RPMI8226 (cell line): ENCODE measurements at places on chromosomes 11 and 22.
A peak's percentile ranks its signal among the peaks of the same experiment; 100 is the strongest.

DNA sequence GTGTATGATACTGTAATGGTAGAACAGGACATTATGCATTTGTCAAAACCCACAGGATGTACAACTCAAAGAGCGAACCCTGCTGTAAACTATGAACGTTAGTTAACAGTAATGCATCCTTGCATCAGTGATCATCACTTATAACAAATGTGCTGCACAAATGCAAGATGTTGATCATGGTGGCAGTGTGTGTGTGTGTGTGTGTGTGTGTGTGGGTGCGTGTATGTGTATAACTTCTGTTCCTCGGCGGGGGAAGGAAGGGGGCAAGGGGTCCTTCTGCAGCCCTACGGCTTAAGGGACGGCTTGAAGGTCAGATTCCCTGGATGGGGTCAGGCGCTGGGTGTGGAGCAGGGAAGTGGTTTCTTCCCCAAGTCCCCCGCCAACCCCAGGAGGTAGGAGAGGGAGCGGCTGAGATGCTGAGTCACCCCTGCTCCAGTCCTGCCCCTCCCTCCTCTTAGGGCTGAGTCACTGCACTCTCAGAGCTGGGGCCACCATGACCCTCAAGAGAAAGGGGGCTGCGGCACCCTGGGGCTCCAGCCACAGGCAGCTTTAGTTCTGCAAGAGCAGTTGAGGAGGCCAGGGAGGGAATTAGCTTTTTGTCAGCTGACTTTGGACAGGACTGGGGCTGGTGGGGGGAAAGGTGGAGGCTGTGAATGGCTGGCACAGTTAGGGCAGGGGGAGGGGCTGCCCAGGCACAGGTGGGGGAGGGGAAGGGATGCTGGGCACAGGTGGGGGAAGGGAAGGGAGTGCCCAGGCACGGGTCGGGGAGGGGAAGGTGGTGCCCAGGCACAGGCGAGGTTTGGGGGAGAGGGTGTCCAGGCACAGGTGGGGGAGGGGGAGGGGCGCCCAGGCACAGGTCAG, 8.8 kb upstream of the CTSD start:
- peak; percentile 46 for DNase-seq

- DNase-seq, result no peak
Observed at GRCh38 chr11:73107597-73107996, 34.5 kb downstream of the FCHSD2 start.

DNA sequence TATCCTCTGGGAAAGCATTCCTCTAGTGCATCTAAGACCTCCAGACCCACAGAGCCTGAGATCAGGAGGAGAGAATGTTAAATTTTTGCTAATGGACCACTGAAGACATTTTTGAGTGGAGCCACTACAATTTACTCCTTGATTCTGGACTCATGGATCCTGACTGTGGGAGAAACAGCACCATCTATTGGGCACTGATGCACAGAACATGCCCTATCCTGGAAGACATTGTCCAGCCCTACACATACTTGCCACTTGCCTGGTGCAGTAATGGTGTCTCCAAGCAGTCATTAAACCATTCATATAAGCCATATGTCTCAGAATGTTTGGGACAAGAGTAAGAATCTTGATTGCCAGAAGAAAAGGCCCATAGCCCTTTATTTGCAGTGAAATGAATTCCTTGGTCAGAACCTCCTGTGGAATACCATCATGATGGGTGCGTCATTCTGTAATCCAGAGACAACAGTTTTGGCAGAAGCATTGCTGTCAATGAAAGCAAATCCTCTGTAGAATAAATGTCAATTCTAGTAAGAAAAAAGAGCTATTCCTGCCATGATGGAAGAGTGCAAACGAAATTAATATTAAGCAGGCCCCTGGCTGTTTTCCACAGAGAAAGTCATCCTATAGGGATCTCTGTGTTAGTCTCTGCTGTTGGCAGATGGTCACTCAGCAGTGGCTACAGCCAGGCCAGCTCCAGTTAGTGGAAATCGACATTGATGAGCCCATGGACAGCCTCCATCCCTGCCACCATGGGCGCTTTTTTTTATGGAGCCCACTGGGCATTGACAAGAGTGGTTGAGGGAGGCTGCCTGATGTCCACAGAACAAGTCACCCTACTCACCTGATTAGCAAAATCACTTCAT, 43.5 kb downstream of the GGTLC2 start:
- peak; percentile 16 for DNase-seq

- no peak for DNase-seq
Observed at GRCh38 chr11:4991060-4991459, 3.6 kb upstream of the OR51L1 start.

GRCh38 chr11:57196596-57196995, 14.8 kb downstream of the LRRC55 start:
- no peak for DNase-seq

DNA sequence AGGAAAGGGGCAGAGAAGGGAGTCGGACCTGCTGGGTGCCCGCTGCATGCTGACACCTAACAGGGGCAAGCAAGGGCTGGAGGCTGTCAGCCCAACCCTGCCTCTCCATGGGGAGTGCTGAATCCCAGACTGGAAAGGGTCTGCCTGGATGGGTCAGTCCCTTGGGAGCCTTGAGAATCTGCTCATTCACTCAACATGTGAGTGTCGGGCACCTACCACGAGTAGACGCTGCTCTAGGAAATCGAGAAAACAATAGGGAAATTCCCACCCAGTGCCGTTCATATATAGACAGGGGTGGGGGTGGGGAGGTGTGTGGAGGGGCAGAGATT, 4.4 kb upstream of the CTSD start:
- no peak for DNase-seq

DNA sequence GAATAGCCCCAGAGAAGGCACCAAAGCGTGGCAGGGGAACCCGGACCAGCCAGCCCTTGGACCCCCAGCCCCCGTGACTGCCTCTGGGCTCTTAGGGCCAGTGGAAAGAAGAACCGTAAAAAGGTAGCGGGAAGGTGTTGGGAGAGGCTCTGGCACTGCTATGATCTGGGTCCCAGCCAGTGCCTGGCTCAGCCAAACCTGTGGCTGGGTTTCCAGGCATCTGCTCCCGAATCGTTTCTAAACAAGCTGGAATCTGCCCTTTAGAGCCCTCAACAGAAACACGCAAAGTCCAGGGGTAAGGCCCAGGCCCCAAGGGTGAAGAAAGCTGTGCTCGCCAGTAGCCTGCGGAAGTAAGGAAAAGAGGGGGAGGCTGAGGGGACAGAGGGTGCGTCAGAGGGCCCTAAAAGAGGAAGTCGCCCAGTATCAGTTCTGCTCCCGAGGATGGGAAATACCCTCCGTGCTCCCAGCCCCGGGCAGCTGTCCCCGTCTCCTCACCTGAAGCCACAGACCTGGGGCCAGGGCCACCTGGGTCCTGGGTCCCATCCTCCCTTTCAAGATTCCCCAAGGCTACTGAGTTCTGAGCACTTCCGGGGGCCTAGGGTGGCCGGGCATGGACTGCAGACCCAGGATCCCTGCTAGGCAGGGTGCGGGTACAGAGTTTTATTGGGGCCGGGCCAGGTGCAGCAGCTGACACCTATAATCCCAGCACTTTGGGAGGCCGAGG, 24.7 kb downstream of the IL10RA start:
- DNase-seq, result peak; percentile 98

GRCh38 chr22:50039669-50040443, 18.2 kb downstream of the TTLL8 start:
- no peak for DNase-seq

DNA sequence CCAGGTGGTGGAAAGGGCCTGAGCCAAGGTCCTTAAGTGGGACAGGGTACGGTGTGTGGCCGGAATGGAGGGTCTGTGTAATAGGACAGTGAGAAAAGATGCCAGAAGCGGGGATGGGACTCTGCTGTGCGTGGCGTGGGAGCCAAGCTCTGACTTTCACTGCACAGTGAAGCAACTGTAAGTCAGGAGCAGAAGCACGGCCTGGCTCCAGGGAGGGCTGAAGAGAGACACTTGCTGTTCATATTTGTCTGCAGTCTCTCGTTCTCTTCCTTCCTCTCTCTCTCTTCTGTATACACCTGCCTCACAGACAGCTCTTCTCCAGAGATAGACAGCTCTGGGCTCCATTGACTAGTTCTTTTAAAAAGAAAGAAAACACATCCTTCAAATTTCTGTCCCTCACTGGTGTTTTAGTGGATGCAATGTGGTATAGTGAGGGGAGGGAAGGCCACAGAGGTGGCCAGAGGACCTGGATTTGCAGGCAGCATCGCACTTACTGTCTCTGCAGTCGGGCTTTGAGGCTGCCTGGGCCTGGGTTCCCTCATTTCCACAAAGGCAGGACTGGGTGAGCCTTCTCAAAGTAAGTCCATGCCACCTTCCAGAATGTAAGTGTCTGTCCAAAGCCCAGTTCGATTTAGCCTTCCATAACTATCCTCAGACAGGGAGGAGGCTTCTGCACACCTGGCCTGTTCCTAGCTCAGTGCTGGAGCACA, 2.1 kb downstream of the IL17RA start:
- DNase-seq, result no peak

GRCh38 chr11:92285776-92286175, 61.2 kb downstream of the FAT3 start:
- no peak for DNase-seq

DNA sequence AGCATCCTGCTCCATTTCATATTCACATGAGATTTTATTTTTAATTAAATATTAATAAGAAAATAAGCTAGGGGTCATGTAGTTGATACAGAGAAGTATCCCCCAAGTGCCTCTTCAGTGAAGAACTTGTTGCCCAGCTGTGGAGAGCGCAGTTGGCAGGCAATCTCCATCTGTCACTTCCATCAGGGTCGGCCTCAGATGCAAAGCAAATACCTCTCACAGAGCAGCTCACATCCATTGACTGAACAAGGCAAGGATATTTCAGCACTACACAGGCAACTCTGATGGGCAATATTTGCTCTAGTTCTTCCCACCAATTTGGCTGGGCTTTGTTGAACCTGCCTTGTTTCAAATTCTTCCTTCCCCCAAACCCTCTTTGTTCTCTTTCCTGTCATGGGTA, 129.4 kb downstream of the NOX4 start:
- DNase-seq, result no peak

DNA sequence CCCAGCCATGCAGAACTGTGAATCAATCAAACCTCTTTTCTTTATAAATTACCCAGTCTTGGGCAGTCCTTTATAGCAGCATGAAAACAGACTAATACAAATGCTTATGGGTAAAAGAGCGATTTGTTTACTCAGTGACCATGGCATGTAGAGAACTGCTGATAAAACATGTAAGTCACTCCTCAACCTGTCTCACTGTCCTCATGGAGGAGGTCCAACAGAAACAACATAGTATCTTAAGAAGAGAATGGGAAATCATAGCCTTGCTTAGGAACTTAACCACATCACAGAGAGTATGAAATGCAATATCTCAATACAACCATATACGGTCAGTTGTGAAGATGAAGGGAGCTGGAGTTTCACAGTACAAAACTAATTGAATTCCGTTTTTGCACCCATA, 1734.0 kb upstream of the RAG2 start:
- no peak for DNase-seq

- no peak for DNase-seq
Observed at GRCh38 chr22:36461665-36462649, 19.5 kb downstream of the TXN2 start.

GRCh38 chr11:44964526-44965209, 14.0 kb upstream of the TP53I11 start:
- no peak for DNase-seq

GRCh38 chr11:92190535-92191206, 33.9 kb upstream of the FAT3 start:
- DNase-seq, result no peak

- no peak for DNase-seq
Observed at GRCh38 chr22:27100789-27101188, 443.4 kb downstream of the MIAT start.

DNA sequence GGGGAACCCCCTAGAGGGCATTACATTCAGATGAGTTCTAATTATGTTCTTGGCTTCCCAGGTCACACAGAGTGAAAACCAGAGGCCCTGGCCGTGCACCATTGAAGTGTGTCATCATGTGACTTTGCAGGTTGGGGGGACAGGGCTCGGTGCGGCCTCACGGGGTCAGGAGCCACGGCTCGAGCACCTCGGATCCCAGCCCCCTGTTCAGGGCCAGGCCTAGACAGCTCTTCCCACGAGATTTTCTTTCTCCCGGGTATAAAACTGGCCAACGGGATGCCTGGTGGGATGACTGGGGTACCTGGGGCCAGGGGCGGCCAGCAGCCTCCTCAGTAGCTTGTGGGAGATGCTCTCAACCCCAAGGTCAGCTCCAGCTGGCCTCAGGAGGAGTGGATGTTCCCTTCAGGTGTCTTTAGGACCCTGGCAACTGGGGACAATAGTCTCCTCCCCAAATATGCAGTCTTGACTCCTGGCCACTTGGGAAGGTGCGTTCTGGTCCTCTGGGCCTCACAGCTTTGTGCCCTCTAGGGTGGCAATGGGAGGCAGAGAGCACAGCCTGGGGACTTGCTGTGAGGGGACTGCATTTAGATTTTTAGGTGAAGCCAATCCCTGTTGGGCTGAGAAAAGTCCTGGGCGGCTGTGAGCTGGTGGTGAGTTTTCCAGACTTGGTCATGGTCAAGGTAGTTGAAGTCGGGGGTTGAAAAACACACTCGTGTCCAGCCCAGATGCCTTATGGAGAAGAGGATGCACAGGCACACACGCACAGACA, 95.6 kb downstream of the KCNQ1 start:
- DNase-seq, result no peak

DNA sequence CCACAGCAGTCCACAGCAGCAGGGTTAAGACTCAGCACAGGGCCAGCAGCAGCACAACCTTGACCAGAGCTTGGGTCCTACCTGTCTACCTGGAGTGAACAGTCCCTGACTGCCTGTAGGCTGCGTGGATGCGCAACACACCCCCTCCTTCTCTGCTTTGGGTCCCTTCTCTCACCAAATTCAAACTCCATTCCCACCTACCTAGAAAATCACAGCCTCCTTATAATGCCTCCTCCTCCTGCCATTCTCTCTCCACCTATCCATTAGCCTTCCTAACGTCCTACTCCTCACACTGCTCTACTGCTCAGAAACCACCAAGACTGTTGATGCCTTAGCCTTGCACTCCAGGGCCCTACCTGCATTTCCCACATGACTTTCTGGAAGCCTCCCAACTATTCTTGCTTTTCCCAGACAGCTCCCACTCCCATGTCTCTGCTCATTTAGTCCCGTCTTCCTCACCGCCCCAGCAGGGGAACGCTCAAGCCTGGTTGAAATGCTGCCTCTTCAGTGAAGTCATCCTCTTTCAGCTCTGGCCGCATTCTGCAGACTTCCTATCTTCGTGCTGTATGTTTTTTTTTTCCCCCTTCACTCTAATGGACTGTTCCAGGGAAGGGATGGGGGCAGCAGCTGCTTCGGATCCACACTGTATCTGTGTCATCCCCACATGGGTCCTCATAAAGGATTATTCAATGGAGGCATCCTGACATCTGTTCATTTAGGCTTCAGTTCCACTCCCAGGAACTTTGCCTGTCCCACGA, 3.3 kb downstream of the IL18BP start:
- no peak for DNase-seq

GRCh38 chr11:121636081-121636799, 183.5 kb upstream of the SORL1-AS1 start:
- DNase-seq, result no peak

GRCh38 chr11:11444027-11444803, 91.2 kb upstream of the CSNK2A3 start:
- no peak for DNase-seq

GRCh38 chr22:46714550-46714949, 23.5 kb downstream of the CERK start:
- no peak for DNase-seq

GRCh38 chr22:50341977-50342650, 1.0 kb upstream of the PPP6R2 start:
- DNase-seq, result peak; percentile 92

GRCh38 chr11:84193706-84194105, 907.5 kb upstream of the CCDC90B start:
- DNase-seq, result peak; percentile 76

- no peak for DNase-seq
Observed at GRCh38 chr11:107157146-107157808, 139.0 kb upstream of the GUCY1A2 start.
